HFFc6 (cell line): ENCODE measurements at places on chromosomes 11 and 22. TPM values are rescaled to one million over a fixed set of nuclear protein-coding genes. Genes with fewer than 3 reads are reported as not detected.

DNA sequence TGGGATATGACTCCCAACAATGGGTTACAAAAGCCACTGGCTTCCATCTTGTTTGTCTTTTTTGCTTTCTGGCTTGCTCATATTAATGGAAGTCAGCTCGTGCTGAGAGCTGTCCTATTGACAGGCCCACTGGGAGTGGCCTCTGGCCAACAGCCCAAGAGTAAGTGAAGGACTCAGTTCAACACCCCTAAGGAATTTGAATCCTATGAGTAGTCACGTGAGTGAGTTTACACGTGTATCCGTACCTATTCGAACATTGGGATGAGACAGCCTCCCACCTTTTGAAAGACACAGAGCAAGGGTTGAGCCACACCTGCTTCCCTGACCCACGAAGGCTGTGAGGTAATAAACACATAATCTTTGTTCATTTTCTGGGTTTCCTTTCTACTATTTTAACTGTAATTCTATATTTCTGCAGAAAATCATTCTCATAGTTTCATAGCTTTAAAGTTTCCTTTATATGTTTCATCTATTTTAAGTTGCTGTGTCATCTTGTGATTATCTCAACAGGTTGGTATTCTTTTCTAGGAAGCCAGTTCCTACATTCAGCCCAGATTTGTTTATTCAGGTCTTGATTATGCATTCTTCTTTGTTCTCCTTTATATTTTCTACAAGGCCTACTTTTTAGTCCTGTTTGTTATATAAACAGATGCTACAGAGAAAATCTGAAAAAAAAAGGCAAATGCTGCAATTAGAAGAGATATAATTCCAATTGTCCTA, 802.3 kb downstream of the CNTN5 start:
- no peak for DNase-seq

The INPP5J gene
- total RNA-seq: 0.69 to 0.99 TPM (median 0.92 TPM) in 3 replicates

The ANO5 gene
- total RNA-seq: not detected in 3 replicates

- DNase-seq: no peak
These were observed 4.9 kb upstream of the LINC01488 start for GRCh38 chr11:69476509-69476961.

GRCh38 chr11:86117712-86118063, 48.8 kb upstream of the PICALM start:
- no peak for DNase-seq

The FOLR3 gene
- 10.6 to 12.7 TPM (median 11.6 TPM) in 3 replicates for total RNA-seq

The HEPN1 gene
- not detected in 2 replicates for total RNA-seq

The MPEG1 gene
- total RNA-seq: not detected in 3 replicates

DNA sequence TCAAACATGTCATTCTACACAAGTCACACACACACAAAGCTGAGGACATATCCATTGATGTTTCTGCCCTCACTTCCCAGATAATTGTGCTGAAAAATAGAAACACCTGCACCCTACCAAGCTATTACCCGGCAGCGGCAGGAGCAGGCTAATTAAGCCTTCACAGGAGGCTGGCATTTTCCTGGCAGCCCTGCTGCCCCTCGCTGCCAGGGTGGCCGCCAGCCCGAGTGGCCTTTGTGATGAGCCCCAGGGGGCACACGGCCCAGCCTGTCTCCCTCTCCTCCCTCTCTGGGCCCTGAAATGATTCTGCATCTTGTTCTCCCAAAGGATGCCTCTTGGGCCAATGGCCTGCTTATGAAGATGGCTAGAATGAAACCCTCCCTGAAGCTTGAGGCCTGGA, 76.2 kb upstream of the TP53I11 start:
- no peak for DNase-seq

GRCh38 chr22:38737302-38738060, 18.3 kb downstream of the SUN2 start:
- DNase-seq: no peak

DNA sequence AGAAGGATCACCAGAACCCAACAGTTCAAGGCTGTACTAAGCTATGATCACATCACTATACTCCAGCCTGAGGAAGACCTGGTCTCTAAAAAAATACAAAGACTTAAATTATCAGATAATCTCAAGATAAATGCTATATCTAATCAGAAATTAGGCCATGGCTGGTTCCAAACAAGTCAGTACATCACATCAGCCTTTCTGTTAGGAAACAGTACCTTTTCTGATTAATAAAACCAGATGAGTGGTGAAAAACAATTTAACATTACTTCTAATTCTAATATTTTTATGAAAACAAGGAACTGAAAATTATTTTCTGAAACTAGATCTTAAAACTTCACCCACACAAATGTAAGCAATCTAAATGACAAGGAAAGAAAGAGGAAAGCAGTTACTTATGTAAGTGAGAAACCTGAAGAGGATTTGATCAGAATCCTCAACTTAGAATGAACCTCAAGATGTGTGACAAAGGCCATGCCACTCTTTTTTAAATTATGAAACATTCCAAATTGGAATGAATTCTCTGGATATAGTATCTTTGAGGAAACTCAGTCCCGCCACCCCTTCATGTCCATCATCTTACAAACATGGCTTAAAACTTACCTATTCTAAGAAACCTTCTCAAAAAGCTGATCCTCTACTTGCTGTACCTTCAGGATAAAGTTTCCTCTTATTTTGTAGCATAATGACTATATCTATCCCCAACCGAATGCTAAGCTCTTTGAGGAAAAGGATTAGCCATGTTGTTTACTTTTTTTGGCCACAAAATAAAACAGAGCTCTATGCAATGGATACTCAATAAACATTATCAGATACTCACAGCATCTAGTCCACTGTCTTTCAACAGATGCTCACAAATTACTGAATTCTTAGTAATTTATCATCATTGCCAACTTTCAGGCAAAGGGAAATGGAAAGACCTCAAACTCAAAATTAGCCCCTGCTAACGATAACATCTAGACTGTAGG, 132.0 kb downstream of the MRTFA start:
- DNase-seq: no peak

- DNase-seq: no peak
These were observed 59.5 kb downstream of the LINC01488 start for GRCh38 chr11:69541001-69541285.

- no peak for DNase-seq
These were observed 96.0 kb downstream of the WNT7B start for GRCh38 chr22:45880716-45881523.

GRCh38 chr11:24592360-24592759, 95.5 kb downstream of the LUZP2 start:
- no peak for DNase-seq

DNA sequence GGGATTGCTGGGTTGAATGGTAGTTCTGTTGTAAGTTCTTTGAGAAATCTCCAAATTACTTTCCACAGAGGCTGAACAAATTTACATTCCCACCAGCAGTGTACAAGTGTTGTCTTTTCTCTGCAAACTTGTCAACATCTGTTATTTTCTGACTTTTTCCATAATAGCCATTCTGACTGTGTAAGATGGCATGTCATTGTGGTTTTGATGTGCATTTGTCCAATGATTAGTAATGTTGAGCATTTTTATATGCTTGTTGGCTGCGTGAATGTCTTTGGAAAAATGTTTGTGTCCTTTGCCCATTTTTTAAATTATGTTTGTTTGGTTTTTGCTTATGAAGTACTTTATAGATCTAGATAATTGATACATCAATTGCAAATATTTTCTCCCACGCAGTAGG, 1025.0 kb downstream of the JRKL start:
- DNase-seq: no peak

DNA sequence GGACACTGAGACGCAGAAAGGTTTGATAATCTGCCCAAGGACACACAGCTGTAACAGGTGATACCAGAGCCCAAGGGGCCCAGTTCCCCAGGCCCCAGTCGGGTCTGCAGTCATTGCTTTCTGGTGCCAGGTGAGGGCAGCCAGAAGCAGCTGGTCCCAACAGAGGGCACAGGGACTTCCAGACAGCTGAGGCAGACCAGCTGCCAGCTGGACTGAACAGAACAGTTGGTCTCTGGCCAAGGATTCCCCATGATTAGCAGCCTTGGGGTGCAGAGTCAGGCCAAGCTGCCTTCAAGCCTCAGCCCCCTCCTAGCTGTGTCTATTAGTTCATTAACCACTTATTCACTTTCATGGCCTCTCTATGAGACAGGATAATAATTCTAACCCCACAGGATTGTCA, 105.6 kb downstream of the RRAS2 start:
- no peak for DNase-seq

The DEFB131B gene
- total RNA-seq: not detected in 3 replicates

DNA sequence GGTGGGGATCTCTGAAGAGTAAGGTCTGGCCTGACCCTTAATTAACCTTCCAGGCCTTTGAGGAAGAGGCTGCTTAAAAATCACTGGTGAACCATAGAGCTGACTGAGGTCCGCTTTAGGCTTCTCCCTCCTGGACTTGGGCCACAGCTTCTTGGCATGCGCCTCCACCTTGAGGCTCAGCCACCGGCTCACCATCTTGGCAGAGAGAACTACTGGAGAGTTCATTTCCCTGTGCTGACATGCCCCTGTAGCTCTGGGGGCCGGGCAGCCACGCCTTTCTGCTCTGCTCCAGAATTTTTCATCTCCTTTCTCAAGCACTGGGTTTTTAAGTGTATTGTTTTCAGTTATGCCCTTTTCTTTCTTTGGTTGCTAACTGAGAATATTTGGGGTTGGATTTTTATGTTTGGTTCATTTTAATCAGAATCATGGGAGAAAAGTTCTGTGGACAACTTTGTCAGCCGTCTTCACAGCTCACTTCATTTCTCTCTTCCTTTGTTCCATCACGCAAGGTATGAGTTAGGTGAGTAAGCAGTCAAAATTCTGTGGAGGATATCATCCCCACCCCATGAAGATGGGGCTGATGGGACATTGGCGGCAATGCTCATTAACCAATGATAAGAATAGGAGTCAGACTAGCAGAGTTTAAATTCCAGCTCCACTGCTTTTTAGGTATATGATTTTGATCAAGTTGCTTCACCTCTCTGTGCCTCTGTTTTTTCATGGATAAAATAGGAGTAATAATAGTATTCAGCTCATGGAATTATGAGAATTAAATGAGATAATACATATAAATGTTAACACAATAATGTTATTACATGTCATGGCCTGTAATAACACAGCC, 103.9 kb downstream of the DBX1 start:
- DNase-seq: no peak

GRCh38 chr11:46387456-46387855, 4.1 kb downstream of the CHRM4 start:
- no peak for DNase-seq

DNA sequence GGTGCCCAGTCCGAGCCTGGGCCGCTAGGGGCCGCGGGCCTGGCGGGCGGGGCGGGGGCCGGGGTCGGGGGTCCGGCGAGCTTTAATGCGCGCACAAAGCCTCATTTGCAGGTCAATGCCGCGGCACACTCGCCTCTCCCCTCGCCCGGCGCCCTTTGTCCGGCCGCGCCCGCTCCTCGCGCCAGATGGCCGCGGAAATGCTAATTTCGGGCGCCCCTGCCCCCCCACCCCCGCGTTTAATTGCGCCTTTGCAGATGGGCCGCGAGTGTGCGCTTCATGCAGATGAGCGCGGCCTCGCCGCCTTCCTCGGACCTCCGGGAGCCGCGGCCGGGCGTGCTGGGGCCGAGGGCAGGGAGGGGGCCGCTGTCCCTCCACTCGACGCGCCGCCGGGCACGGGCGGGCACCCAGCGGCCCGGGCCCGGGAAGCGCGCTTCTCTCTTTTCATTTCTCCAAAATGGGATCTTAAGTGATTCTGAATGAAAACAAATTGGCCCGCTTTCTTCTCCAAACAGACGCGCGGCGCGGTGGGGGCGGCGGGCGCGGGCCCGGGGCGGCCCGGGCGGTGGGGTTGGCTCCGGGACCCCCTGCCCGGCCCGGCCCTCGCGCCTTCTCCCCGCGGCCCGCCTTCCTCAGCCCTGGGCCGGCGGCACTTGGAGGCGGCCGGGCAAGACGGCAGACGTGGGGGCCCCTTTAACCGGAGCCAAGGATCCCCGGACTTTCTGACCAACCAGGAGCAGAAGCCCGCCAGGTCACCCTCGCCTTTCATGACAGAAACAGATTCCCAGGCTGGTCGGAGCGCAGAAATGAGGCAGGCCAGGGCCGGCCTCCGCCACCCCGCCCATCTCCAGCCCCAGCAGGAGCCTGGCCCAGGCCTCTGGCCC, 22.9 kb downstream of the CDKN1C start:
- no peak for DNase-seq

DNA sequence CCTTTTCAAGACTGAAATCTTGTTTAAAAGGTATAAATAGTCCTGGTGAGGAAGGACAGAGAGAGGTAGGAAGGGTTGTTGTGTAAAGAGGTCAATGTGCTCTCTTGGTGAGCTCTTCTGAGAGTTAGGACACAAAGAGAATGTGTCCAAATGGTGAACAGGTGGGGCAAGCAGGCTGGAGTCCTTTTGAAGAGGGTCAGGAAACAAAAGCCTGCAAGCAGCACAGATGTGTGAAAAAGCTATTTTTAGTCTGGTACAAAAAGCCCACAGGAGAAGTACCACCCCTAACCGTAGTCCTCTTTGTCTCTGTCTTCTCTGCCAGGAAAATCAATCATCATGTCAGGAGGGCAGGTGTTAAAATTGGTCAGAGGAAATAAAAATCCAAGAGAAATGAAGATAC, 54.4 kb upstream of the SYN3 start:
- DNase-seq: no peak

The OLFML1 gene
- not detected in 3 replicates for total RNA-seq

DNA sequence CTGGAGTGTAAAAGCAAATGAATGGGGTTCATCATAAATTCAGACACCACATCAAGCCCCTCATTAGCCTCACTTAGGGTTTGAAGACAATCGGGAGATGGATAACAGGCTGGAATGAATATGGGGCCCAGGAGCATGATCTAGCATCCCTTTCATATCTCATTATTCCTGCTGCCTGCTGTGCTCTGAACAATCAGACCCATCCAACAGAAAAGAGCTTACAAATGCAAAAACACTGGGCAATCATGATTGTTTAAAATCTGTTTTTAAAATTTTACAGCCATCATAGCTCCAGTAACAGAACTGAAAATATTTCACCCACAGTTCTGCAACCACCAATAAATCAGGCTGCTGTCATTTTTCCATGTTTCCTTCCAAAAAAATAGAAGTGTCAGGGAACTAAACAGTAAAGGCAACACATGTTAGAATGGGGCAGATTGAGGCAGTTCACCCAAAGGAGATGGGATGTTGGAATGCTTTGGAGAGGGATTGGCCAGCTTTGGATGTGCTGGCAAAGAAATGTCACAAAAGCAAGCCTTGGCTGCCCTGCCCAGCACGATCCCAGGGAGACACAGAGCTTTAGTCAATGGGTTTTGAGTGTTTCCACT, 47.8 kb upstream of the BMAL1 start:
- no peak for DNase-seq

The CTR9 gene
- 33.4 and 40.0 TPM in 2 replicates for total RNA-seq

GRCh38 chr11:27296497-27296896, 66.5 kb downstream of the CCDC34 start:
- DNase-seq: peak; percentile 61
